ENCODE measurements at places on chromosomes 16 and 17. TPM values are rescaled to one million over a fixed set of nuclear protein-coding genes. Genes with fewer than 3 reads are reported as not detected.

The NPIPA7 gene
- not detected for total RNA-seq

The TP53TG3B gene
- 0.21 TPM for total RNA-seq

The CFAP52 gene
- total RNA-seq, result not detected

The ZP2 gene
- total RNA-seq, result not detected

The DHRS7C gene
- total RNA-seq, result not detected

The ADAD2 gene
- not detected for total RNA-seq

The KRT32 gene
- total RNA-seq, result not detected

The GNGT2 gene
- total RNA-seq, result 3.3 TPM

The KRTAP9-2 gene
- total RNA-seq, result not detected

The PYY gene
- total RNA-seq, result not detected

The GPR142 gene
- not detected for total RNA-seq

The TERB1 gene
- 0.42 TPM for total RNA-seq

The KRTAP4-1 gene
- total RNA-seq, result not detected

Data from mononuclear cell (primary cell).